ENCODE measurements at places on chromosomes 12 and 14.

DNA sequence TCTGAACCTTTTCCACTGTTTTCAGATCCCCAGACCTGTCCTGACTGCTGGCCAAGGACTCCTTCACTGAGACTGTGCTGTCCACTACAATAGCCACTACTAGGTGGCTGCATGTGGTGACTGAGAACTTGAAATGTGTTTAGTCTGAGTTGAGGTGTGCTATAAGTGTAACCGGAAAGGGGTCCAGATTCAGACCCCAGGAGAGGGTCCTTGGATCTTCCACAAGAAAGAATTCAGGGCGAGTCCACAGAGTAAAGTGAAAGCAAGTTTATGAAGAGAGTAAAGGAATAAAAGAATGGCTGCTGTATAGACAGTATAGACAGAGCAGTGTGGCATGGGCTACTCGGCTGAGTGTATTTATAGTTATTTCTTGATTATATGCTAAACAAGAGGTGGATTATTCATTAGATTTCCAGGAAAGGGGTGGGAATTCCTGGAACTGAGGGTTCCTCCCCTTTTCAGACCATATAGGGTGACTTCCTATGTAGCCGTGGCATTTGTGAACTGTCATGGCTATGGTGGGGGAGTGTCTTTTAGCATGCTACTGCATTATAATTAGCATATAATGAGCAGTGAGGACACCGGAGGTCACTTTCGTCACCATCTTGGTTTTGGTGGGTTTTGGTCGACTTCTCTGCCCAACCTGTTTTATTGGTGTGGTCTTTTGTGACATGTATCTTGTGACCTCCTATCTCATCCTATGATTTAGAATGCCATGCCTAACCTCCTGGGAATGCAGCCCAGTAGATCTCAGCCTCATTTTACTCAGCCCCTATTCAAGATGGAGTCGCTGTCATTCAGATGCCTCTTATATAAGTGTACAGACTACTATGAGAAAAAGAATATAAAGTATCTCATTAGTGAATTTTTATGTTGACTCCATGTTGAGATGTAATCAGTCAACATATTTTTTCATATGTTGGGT is 70.0 kb upstream of the SRSF5 start:
- DNase-seq = no peak

- no peak for DNase-seq
These were observed 476.5 kb downstream of the SLC6A15 start for GRCh38 chr12:84436134-84436533.

- no peak for DNase-seq
These were observed 61.7 kb downstream of the PPP1R12A start for GRCh38 chr12:79873201-79873600.

GRCh38 chr12:125124320-125124966 is 59.2 kb downstream of the AACS start:
- DNase-seq = no peak

DNA sequence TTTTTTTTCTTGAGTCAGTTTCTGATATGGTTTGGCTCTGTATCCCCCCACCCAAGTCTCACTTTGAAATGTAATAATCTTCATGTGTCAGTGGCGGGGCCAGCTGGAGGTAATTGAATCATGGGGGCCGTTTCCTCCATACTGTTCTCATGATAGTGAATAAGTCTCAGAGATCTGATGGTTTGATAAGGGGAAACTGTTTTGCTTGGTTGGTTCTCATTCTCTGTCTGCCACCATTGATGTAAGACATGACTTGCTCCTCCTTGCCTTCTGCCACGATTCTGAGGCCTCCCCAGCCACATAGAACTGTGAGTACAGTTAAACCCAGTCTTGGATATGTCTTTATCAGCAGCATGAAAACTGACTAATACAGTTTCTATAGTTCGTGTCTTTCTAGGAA is 42.9 kb downstream of the WNK1 start:
- peak; percentile 52 for DNase-seq

DNA sequence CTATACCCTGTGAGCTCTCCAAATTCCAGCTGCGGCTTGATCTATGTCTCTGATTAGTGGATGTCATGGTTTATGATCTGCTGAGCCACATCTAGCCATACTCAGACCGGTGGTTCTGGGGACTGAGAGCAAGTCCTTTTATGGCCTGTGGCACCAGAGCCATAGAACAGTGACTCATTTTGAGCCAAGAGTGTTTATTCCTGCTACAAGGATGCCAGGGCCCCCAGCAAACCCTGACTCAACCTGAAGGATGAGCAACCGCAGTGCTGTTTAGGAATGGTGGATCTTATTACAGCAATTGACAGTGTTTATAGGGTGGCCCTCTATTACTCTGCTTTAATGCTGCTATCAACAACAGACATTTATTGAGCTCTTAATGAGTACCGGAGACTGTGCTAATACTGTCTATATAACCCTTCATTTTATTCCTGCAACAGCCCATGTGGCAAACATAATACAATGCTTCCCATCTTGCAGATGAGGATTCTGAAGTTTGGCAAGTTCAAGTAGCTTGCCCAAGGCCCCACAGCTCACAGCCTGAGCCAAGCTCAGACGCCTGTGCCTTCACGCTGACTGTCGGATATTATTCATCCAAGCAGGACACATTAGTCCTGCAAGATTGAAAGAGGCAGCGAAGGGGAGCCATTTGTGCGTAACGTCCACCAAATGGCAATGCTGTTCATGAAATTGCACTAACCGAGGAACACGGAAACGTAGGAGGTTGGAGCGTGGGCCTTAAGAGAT is 273.6 kb upstream of the PWP1 start:
- DNase-seq = no peak

GRCh38 chr14:52283099-52283498 is 15.6 kb downstream of the PTGDR start:
- DNase-seq = no peak

DNA sequence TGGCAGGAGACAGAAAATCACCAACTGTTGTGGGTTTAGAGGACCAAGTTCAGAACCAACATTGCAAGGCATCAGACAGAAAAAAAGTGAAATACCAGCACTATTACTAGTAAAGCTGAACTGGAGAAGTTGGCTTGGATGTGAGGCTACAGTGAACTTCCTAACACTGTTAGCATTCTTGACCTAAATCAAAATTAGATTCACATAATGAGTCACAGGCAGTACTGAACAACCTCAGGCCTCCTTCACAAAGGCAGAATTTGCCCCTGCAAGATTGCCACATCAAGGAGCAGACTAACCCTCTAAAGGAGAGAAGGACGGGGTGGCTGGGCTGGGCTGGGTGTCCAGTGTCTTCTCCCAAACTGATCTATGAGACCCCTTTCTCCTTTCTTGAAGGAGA is 539.7 kb downstream of the SNAPC1 start:
- no peak for DNase-seq

GRCh38 chr12:24555730-24556129 is 393.2 kb downstream of the BCAT1 start:
- DNase-seq = no peak

DNA sequence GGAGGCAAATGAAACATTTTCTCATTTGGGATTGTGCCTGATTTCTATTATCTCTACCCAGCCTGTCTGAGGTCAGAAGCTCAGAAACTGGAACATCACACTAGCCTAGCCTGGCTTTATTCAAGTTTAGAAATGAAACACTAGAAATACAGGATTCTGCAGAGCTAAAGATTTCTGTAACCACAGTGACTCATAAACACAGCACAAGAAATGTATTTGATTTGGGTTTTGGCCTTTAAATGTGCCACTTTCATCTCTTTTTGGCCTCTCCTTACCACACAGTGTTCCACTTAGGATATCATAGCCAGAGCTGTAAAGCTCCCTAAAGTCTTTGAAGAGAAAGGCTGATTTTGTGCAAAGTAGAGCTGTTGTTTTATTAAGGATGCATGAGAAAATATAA is 307.5 kb downstream of the EMP1 start:
- DNase-seq = no peak

- no peak for DNase-seq
These were observed 137.5 kb upstream of the KRAS start for GRCh38 chr12:25388183-25388582.

DNA sequence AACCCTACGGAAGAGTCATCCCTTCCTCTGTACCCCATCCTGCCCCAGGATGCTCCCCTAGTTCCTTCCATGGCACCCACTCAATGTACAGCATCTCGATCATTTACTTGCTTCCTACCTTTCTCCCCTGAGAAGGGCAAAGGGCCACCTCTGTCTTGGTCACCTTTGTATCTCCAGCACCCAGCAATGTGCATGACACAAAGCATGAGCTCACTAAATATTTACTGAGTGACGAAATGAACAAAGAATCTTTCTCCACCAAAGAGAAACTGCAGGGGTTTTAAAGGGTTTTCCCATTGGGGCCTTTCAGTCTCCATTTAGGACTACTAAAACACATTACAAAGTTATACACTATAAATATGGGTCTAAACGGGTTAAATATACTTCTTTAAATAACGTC is 30.6 kb downstream of the ATG14 start:
- DNase-seq = no peak

DNA sequence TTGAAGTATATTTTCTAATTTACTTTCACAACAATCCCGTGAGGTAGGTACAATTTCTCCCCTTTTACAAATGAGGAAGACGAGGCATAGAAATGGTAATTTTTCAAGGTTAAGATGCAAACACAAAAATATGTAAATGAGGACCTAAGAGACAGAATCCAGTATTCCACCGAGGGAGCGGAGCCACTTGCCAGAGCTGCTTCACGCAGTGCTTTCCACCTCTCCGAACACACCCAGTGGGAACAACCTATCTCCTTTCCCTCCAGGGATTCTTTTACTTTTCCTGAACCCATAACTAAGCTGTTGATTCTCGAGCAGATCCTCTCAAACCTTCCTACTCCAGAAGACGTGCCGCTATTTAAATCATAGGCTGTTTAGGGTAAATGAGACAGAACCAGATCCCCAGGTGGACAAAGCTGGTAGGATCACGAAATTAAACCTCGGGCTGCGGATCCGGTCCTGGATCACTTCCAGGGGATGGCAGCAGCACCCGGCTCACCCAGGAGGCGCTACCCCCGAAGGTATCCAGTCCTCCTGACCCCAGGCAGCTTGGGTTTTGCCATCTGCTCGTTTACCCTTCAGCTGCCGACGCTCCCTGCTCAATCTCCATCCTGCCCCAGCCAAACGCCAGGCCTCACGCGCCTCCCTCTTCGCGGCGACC is 1.5 kb downstream of the DDHD1 start:
- DNase-seq = peak; percentile 19

DNA sequence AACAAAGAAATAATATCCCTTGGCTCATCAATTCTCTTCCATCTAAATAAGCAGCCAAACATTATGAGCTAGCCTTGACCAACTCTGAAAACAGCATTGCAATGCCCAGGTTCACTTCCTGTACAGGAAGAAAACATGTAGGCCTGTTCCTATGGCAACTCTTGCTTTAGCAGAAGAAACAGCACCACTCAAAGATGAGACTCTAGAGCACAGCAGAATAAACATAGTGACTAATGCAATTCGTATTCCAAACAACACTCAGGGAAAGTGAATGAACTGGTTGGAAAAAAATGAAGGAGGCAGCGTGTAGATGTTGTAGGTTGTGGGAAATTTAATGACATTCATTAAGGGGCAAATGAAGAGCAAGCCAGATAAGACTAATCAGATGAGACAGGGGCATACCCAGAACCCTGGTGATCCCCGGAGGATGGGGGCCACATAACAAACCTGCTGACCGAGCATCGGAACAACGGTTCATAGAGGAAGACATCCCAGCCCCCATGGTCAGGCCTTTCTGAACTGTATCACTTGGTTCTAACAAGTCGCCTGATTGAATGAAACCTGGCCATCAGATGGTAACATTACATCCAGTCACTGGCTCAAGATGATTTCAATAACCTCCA is 9.0 kb downstream of the ARHGDIB start:
- DNase-seq = no peak

DNA sequence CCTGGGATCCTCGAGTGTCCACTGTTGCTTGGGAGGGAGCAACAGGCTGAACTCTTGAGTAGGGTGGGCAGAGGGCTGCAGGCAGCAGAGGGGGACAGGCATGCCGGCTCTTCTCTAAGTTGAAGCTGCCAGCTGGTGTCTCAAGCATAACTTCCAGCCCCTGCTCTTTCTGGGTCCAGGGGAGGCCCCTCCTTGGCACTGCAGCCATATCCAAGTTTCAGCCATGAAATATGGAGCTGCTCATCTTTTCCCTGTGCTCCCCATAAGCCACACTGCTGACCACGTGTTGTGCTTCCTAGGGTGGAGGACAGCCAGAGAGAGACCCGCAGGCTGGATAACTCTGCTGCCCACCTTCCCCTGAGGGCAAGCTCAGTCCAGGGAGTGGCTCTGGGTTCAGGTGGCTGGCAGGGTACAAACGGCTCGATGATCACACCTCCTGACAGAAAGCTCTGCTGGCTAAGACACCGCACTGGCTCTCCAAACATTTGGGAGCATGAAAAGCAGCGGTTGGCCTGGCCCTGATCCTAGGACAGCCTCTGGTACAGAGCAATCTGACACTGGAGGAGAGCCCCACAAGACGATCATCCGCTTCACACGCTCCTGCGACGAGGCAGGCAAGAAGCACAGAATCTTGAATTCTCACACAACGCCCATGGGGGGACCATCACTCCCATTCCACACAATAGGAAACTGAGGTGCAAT is 79.6 kb downstream of the PITPNM2 start:
- DNase-seq = no peak

GRCh38 chr14:79786522-79786921 is 424.8 kb downstream of the DIO2 start:
- DNase-seq = no peak

GRCh38 chr14:47277703-47278102 is 397.7 kb downstream of the MDGA2 start:
- DNase-seq = no peak

DNA sequence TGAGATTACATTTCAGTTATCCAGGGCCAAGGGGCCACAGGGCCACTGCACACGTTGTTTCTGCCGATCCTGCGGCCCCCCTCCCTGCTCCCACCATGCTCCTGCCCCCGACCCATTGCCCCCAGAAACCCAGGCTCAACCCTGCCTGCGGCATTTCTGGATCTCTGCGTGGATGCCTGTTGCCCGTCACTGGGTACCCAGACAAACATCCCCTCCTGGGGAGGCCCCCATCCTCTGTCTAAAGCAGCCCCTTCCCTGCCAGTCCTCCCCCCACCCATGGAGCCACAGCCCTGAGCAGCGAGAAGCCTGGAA is 326.4 kb upstream of the SFSWAP start:
- DNase-seq = no peak

DNA sequence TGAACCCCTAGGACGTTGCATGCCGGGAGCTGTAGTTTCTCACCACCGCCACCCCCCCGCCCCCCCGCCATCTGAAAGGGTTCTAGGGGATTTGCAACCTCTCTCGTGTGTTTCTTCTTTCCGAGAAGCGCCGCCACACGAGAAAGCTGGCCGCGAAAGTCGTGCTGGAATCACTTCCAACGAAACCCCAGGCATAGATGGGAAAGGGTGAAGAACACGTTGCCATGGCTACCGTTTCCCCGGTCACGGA is 501 bp upstream of the HSP90B1 start:
- no peak for DNase-seq

- DNase-seq = no peak
These were observed 9.7 kb downstream of the CKAP4 start for GRCh38 chr12:106238146-106238545.

DNA sequence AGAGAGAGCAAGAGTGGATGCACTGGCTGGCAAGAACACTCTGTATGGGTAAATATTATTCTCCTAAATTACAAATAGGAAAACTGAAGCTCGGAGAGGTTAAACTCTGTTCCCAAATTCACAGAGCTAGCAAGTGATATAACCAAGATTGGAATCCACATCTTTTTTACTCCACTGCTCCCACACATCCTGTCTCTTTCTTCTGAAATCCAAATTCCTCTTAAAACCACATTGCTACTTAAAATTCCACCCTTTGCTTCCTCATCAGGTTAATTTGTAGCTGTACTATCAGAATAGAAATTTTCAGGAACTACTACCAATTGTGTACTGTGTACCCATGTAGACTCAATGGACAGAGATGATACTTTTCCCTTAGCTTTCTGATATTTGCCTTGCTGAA is 74.4 kb downstream of the ARMH4 start:
- no peak for DNase-seq
